ENCODE measurements at places on chromosomes 16 and 17.
A peak's percentile ranks its signal among the peaks of the same experiment; 100 is the strongest.

- DNase-seq: no peak
These were observed 23.7 kb downstream of the CDK5R1 start for GRCh38 chr17:32510466-32510865.

GRCh38 chr16:64292161-64292560, 829.7 kb downstream of the CDH11 start:
- no peak for DNase-seq

DNA sequence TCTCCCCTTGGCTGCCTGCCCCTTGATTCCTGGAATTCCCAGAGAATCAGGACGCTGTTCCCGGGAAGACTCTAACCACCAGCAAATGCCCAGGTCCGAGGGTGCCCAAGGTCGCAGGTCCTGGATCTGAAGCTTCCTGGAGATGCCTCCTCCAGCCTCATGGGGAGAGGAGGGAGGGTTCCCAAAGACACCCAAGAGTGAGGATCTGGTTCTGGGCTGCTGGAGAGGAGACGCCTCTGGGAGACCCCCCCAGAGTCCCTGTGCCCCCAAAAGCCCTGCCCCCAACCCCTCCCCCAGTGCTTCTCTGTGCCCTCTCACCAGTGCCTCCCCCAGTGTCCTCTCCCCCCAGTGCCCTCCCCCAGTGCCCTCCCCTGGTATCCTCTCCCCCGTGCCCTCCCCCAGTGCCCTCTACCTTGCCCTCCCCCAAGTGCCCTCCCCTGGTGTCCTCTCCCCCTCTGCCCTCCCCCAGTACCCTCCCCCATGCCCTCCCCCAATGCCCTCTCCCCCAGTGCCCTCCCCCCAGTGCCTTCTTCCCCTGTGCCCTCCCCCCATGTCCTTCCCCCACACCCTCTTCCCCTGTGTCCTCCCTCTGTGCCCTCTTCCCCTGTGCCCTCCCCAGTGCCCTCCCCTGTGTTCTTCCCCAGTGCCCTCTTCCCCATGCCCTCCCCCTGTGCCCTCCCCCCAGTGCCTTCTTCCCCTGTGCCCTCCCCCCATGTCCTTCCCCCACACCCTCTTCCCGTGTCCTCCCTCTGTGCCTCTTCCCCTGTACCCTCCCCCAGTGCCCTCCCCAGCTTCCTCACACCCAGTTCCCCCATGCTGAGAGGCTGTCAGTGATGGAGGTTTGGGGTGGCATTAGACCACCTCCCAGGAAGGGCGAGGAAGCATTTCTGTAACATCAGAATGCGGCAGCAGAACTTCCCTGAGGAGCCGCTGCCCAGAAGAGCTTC, 6.3 kb upstream of the SECTM1 start:
- DNase-seq: no peak

DNA sequence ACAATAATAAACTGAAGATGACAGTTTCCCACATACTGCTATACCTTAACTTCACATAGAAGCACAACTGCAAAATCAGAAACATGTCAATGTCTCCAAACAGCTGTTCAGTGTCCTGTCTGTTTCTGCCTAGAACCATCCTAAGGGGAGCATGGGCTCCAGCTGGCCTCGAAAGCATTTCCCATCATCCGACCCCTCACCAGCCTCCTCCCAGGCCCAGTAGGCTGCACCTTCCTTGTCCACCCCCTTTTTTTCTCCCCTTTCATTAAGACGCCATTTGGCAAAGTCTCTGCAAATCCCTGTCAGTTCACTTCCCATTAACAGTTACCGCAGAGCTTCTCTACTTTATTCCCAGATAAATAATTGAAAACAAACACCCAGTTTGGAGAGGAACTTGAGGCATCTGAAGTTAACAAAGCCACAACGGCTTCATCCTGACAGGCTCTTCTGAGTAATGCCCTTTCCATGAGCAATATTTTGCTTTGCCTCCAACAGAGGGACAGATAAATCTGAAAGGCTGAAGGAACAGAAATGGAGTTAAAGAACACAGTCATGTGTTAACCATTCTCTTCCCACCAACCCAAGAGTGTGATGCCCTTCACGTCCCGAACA, 65.3 kb downstream of the SLC39A11 start:
- DNase-seq: no peak

DNA sequence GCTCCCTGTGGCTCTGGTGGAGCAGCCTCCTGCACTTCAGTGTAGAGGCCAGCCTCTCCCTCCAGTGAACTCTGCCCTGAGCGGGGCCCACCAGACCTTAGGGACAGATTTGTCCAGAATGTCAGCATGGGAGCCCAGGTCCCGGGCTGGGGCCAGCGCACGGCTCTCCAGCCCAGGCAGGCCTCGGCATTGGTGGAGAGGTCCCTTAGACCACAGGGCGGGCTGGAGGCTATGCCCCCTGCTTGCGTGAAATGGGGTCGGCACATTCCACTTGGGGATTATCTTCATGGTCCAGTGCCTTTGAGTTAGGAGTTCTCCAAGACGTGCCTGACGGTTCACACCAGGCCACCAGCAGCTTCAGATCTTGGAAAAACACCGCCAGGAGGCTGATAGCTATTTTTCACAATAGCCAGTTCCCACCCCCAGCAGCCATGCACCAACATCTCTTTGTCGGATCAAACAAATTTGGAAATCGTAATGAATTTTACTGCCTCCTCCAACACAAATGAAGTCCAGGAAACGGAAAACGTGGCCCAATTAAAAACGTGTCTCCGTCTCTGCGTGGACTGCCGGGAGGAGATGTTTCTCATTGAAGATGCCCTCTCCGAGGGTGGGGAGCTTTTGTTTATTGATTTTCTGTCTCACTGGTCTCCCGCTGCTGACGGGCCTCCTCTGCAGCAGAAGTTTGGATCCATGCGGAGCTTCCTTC, 110.0 kb upstream of the CIBAR2 start:
- DNase-seq: no peak

DNA sequence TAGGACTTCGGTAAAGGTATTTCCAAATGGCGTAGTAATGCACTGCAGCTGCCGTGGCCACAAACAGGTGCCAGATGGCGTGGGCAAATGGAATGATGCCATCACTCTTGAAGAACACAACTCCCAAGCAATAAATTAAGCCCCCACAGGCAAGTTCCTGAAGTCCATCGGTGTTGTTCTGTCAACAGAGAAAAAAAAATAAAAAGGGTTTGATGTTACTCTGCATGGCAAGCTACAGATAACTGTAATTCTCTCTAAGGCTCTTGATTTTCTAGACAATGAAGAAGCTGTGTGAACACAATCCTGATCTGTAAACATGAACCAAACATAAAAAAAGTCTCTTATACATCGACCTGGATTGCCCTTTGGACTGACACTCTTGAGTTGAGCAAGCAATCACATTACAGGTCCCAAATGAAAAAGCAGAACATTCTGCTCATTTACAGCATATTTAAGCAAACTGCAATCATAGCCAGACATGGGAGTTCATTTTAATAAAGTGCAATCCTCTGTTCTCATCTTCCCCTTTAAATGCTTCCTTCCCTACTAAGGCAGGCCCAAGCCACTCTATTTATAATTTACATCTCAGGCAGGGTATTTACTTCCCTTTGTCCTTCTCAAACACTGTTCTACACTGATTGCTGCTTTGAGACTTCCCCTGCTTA, 27.1 kb downstream of the MMD start:
- DNase-seq: peak; percentile 49

DNA sequence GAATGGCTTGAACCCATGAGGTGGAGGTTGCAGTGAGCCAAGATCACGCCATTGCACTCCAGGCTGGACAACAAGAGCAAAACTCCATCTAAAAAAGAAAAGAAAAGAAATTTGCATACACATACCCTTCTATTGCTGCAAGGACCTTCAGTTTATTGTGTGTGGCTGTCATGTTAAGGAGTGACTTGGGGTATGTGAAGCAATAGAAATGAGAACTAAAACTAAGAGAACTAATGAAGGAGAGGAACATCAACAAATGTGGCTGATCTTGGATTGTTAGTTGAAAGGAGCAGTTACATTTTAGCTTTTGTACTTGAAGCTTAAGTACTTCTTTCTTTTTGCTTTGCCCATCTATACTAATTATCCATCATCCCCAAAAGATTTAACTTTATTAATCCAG, 12.7 kb upstream of the NSRP1 start:
- no peak for DNase-seq

GRCh38 chr17:50697663-50698272, 9.9 kb downstream of the ANKRD40 start:
- no peak for DNase-seq

DNA sequence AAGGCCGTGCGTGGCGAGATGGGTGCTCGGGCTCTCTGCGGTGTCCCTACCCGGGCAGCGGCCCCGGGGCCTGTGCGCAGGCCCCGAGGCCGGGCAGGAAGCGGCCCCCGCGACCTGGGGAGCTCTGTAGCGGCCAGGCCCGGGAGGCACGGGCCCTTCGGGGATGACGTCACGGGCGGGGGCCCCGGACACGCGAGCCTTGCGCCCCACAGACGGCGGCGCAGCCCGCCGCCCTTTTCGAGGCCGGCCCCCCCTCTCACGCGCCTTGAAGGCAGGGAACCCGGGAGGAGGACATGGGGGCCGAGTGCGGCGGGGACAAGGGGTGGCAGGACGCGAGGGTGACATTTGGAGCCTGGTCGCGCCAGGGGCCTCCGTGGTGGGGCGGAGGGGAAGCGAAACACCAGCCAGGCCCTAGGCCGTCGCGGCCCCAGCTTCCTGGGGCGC, 1.1 kb downstream of the RAI1 start:
- DNase-seq: no peak

DNA sequence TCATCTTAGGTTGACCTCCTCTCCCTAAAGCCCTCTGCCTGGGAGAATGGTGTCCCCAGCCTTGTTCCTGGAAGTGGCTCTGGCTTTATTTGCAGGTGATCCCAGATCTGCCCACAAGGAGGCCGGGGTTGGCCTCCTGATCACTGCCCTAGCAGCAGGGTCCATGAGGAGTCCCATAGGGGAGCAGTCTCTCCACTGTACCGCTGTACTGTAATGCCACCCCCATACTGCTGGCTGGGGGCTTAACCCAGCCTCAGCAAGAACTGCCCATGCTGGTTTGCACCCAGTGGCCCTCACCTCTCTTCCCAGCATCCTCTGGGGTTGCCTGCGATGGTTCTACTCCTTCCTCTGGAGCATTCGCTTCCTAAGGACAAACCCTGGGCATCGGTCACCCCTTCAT, 39.1 kb downstream of the PSME3IP1 start:
- no peak for DNase-seq

GRCh38 chr17:26809033-26809432, 484.9 kb upstream of the WSB1 start:
- no peak for DNase-seq

DNA sequence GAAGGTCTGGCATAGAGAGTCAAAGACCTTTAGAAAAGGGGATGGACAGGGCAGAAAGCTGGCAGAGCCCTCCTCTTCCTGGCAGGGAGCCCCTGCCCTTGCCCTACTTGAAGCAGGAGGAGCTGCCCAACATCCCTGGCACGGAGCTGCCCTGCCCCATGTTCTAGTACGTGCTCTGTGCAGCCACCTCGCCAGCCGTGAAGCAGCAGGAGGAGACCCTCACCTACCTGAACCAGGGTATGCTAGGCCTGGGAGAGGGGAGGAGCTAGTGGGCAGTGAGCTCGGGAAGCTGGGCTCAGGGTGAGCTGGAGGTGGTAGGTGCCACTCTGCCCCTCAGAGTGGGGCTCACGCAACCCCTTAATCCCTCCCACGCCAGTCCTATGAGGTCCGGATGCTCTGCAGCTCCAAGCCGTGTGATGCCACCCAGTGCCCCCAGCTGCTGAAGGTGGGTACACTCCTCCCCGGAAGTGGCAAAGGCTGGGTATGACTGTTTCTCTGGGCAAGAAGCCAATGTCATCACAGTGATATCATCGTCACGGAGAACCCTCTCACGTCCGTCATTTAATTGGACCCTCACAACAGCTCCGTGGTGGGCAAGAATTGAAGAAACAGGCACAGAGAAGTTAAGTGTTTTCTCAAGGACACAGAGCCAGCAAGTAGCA, 12.7 kb upstream of the STAC2 start:
- DNase-seq: no peak

GRCh38 chr17:8740486-8740885, 4.2 kb downstream of the CCDC42 start:
- DNase-seq: no peak

DNA sequence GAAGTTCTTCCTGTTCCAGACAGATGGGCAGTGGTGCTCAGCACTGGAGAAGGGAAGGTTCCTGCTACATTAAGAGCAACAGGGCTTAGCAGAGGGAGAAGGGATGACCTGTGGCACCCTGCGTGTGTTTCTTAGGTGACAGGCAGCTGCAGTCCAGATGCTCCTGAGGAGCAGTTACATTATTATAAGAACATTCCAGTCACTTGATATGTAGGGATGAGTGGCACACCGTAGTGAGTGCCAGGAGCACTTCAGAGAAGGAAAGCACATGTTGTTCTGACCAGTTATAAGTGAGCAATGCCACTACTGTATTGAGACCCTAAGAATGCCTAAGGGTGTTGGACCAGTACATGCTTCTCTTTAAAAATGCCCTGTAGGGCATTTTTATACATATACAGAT, 39.9 kb upstream of the MRC2 start:
- no peak for DNase-seq

- DNase-seq: no peak
These were observed 128.0 kb downstream of the LAT start for GRCh38 chr16:29112755-29113347.

GRCh38 chr17:50507871-50508572, at the start of gene MYCBPAP:
MYCBPAP (plus strand) TSS chr17:50508439; CDS start chr17:50508675, 236 bp downstream.
- no peak for DNase-seq

DNA sequence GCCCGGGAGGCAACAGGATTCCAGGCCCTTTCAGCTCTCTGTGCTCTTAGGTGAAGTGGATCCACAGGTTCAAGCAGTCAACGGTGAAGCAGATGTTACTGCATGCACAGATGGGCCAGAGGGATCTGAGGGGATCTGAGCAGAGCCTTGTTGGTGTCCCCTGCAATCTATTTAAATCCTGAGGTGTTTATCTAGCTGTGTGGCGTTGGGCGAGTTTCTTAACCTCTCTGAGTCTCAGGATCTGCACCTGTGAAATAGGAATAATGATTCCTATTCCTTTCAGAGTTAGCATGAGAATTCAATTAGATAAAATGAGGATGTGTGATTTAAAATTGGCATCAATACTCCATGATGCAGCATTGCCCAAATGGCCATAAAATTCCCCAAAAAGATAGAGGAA, 237.3 kb upstream of the CDH5 start:
- no peak for DNase-seq

DNA sequence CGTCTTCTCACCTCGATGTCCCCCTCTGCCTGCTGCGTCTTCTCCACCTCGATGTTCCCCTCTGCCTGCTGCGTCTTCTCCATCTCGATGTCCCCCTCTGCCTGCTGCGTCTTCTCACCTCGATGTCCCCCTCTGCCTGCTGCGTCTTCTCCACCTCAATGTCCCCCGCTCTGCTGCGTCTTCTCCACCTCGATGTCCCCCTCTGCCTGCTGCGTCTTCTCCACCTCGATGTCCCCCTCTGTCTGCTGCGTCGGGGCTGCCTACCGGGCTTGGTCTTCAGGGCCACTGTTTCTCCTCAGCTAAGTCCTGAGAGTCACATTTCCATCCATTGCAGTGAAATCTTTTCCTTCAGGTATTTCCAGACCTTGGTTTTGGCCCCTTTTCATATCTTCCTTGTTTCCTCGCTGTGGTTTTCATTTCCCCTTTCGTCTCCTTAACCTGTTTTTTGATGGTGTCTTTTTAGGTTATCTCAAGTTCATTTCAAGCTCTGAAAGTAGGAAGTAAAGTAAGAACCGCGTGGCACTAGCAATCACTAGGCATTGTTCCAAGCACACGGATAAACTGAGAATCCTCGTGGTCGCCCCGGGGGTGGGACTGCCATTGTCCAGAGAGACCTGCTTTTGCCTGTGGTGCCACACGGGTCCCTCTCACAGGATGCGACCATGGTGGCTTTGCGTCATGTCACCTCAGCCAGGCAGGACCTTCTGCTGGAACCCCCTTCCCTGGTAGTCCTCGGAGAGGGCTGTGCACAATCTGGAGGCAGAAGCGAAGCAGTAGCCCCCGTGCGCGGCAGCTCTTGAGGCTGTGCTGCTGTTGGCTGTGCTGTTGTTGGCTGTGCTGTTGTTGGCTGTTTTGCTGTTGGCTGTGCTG, 9.5 kb upstream of the ZNF750 start:
- DNase-seq: no peak

Data from skeletal muscle cell (primary cell).